ENCODE measurements at places on chromosomes 7 and 10.

DNA sequence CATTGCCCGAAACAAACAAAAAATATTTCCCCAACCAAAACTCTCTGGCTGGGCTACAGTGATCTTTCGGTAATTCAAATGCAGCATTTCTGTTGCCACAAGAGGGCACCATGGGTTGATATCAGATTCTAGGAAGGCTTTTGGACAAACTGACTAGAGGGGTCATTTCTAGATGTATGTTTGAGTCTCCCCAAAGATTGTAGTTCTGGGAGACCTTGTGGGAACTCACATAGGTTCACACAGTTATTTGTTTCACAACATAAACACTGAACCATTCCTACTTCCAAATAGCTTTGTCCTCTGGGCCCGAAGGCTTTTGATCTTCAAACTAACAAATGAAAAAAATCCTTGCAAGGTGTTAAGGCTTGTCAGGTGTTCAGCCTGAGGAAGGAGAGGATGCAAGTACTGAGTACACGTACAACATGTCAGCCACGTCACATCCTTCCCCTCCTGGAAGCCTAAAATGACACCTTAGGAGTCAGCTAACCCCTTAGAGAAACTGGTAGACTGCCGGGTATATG is 37.0 kb upstream of the IL15RA start:
- DNase-seq: peak; percentile 47

DNA sequence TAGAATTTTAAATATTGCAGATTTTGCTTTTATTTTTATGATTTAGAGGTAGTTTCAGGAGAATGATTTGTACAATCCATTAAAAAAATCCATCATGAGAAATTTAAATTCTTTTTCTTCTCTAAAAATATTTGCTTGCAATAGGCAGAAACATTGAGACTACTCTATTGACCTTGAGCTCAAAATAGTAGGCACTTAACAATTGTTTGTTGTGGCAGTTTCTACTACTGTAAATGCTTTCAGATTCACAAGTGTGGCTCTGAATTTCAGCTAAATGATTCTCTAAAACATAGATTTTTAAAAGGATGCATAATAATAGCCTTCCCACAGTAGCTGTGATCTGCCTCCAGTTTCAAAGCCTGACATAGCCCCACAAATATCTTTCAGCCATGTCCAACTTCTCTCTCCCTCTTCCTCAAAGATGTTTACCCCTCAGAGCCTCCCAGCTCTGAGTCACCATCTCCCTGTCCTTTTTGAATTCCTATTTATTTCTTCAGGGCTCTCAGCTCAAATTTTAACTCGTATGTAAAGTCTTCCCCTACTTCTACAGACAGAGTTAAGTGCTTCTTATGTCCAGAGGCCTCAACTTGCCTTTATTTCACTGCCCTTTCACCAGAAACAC is 160.5 kb downstream of the AOAH start:
- DNase-seq: no peak

GRCh38 chr10:75937823-75938222 is 506.4 kb downstream of the LRMDA start:
- no peak for DNase-seq

GRCh38 chr10:83545901-83546391 is 593.4 kb upstream of the GHITM start:
- DNase-seq: no peak

GRCh38 chr10:29343607-29344038 is 54.8 kb downstream of the LYZL1 start:
- no peak for DNase-seq

GRCh38 chr10:71388583-71389310 is 8.0 kb upstream of the CDH23 start:
- DNase-seq: no peak

DNA sequence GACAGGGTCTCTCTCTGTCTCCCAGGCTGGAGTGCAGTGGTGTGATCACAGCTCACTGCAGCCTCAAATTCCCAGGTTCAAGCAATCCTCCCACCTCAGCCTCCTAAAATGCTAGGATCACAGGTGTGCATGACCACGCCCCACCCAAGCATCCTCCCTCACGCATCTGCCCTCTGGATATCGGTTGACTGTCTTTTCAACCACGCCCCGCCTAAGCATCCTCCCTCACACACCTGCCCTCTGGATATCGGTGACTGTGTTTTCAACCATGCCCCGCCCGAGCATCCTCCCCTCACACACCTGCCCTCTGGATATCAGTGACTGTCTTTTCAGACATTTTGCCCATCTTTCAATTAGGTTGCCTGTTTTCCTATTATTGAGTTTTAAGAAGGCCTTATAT is 140.5 kb downstream of the MAD1L1 start:
- DNase-seq: no peak

GRCh38 chr10:44477046-44477425 is 92.1 kb upstream of the CXCL12 start:
- DNase-seq: no peak

DNA sequence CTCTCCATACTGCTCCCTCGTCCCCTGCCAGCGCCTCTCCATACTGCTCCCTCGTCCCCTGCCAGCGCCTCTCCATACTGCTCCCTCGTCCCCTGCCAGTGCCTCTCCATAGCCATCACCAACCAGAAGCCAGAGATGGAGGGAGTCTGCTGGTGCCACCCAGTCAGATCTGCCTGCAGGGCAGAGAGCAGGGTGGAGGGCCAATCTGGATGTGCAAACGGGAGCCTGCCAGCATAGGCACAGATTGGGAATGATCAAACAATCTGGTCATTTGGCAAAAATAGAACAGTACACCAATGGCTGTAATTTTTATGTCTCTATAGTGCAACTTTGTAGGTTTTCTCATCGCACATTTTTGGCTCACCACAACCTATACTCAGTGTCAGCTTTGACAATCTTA is 76.9 kb upstream of the LRRC4 start:
- no peak for DNase-seq

GRCh38 chr10:7184660-7185366 is 226.0 kb downstream of the SFMBT2 start:
- DNase-seq: no peak

GRCh38 chr7:71488308-71488707 is 356.4 kb downstream of the GALNT17 start:
- DNase-seq: no peak

- DNase-seq: no peak
Measured at GRCh38 chr10:67657775-67658174, 38.2 kb downstream of the CTNNA3 start.

DNA sequence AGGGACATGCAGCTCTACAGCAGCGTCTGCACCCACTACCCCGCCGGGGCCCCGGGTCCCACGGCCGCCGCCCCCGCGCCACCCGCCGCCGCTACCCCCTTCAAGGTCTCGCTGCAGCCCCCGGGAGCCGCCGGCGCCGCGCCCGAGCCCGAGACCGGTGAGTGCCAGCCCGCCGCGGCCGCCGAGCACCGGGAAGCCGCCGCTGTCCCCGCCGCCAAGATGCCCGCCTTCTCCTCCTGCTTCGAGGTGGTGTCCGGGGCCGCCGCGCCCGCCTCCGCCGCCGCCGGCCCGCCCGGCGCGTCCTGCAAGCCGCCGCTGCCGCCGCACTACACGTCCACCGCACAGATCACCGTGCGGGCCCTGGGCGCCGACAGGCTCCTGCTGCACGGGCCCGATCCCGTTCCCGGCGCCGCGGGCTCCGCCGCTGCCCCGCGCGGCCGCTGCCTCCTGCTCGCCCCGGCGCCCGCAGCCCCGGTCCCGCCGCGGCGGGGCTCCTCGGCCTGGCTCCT is 631 bp downstream of the OTUD1 start:
- DNase-seq: peak; percentile 5

DNA sequence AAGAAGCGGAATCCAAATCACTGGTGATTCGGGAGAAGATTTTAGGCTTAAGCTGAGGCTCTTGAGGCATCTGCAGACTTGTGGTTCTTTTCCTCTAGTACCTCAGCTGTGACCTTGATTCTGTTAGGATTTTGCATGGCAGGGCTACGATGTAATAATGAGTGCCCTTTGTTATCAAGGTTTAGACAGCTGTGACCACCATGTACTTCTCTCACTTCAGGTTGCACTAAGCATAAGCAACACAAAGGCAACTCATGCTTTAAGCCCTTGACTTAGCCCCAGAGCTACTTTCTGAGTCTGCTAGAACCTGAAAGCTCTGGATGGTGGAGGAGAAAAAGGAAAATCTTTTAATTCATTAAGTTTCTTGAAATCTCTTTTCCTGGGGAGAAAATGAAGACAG is 1052.3 kb upstream of the PHF14 start:
- no peak for DNase-seq

DNA sequence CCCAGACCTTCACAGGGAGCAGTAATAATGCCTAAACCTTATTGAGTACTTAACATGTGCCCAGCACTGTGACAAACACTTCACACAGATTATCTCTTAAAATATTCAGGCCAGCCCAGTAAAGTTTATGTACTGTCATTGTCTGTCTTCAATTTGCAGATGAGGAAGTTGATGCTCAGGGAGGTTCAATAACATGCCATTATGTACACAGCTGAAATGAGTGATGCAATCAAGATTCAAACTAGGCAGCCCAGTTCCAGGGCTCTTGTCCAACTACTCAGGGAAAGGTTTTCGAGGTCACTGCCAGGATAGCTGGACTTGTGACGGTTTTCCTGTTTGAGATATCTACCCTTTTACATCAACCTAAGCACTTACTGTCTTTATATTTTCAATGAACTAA is 56.1 kb downstream of the AUTS2 start:
- DNase-seq: no peak

DNA sequence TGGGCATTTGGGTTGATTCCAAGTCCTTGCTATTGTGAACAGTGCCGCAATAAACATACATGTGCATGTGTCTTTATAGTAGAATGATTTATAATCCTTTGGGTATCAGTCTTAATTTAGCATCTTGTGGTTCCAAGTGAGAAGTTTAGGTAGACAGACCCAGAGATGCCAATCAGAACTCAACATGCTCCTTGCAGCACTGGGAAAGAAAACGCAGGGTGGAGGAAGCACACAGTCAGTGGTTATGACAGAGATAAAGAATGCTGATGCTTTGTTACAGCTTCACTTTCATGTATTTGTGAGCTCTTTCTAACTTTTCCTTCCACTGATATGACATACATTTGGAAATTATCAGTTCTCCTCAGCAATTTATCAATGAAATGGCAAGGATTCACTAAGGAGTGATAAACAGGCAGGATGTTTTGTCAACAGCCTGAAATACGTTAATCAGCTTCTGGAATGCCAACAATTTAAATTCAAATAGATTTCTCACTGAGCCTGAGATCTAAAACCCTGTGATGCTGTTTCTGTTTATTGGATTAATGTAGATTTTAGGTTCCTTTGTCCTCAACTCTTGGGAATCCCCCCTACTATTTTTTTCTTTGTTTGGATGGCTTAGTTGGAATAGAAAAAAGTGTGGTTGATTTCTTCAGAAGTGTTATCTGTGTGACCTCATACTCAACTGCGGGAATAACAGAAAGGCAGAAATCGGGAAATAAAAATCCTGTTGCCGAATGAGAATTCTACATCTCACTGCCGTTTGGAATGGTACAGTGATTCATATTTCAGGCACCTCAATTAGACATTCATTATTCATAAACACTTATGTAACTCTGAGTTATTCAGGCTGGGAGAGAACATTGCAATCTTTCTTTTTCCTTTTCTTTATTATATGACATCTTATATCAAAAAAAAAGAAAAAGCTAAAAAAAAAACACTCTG is 675.0 kb downstream of the CNTNAP2 start:
- no peak for DNase-seq

- DNase-seq: no peak
Measured at GRCh38 chr7:86158111-86158510, 485.6 kb upstream of the GRM3 start.

GRCh38 chr7:36318116-36318515 is 71.5 kb upstream of the ANLN start:
- no peak for DNase-seq

- DNase-seq: no peak
Measured at GRCh38 chr7:22214000-22214399, 143.0 kb downstream of the RAPGEF5 start.

DNA sequence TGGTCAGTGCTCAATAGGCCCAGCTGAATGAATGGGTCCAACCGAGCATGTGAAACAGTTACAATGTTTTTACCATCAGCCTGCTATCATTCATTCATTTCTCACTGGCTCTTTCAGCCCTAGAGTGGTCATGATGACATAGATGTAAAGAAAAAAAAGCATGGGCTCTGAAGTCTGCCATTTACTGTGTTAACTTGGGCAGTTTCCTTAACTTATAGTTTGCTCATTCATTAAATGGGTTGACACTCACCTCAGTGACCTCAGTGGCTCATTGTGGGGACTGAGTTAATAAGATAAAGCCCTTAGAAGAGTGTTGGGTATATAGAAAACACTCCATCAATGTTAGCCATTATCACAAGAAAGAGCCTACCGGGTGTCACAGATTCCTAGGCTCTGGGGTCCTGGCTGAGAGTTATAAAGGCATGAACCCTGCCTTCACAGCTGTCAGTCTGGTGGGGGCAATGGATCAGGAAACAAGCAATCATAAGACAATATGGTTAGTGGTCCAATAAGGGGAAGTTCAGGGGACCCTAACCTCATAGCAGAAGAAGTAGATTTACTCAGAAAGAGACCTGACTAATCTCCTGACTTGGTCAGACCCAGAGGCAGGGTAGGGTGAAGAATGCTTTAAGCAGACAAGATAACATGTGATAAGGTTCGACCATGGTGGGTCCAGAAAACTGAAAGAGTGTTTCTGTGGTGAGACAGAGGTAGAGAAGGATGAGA is 29.7 kb upstream of the GPAM start:
- DNase-seq: no peak

DNA sequence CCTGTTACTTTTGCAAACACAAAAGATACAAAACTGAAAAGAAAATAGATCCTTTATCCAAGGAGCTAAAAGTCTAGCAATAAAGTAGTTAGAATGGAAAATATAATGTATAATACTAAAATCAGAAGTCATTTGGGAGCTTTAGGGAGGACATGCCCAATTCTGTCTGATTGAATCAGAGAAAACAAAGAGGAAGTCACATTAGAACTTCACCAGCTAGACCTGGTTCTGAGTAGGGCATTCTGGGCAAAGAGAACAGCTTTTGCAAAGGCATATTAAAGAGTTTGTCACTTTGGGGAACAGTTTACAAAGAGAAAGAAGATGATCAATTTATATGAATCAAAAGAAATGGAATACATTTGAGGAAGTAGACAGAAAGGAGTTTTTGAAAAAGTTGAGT is 107.0 kb upstream of the PRSS1 start:
- no peak for DNase-seq
